Activated T-cell treated with anti-CD3 and anti-CD28 coated beads for 4 hours (primary cell): ENCODE measurements at places on chromosomes 3 and 15.

GRCh38 chr3:56196700-56197099 is 271.6 kb downstream of the ERC2 start:
- DNase-seq: no peak

DNA sequence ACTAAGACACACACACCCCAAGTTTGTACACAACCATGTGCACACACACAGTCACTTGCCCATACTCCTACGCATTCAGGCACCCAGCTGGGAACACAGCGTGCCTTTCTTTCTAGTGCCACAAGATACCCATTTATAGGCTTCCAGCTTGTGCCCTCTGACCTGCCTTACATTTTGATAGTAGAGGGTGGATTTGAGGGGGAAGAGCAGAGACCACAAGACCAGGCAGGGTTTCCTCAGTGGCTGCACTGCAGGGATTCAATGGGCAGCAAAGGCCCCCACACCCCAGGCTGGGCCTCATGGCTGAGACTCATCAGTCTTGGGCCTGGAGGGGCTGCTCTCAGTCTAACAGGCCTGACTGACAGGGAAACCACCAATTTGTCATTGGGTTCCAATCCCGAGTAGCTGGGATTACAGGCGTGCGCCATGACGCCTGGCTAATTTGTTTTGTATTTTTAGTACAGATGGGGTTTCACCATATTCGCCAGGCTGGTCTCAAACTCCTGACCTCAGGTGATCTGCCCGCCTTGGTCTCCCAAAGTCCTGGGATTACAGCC is 18.8 kb upstream of the ANKDD1A start:
- DNase-seq: no peak

DNA sequence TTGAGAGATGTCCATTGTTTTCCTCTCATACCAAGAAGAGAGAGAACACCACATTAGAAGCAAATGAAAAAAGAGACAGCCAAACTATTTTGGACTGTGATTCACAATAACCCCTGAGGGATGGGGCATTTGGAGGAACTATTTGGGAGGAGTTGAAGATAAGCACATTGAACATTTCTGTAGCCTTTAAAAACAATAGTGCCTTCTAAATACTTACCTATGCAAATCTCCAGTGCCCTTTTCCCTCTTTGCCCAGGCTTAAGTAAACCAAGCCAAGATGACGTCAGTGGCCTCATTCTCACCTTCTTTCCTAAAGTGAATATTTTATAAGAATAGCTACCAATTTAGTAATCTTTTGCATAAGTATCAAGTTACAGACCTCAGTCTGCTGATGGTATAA is 89.7 kb upstream of the COL8A1 start:
- DNase-seq: no peak

GRCh38 chr3:129770604-129771003 is 122.9 kb downstream of the TMCC1 start:
- no peak for DNase-seq

DNA sequence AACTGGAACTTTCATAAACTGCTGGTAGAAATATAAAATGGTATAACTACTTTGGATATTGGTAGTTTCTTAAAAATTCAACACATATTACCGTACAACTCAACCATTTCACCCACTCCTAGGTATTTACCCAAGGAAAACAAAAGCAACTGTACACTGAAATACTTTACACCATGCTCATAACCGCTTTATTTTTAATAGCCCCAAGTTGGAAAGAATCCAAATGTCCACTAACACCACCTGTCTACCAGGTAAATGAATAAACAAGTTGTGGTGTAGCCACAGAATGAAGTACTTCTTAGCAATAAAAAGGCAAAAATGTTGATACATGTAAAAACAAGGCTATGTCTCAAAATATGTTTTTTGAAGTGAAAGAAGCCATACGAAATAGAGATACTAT is 215.9 kb upstream of the PEX5L start:
- DNase-seq: no peak

GRCh38 chr3:61132062-61132461 is 119.2 kb downstream of the FHIT start:
- DNase-seq: no peak

- DNase-seq: no peak
Observed at GRCh38 chr3:129560269-129560787, 17.4 kb downstream of the H1-8 start.
